ENCODE measurements at places on chromosomes 3 and 15. TPM values are rescaled to one million over a fixed set of nuclear protein-coding genes. Genes with fewer than 3 reads are reported as not detected.

ZNF619 gene
- 3.4 TPM for total RNA-seq

CRABP1 gene
- total RNA-seq = 6.1 TPM

RARB gene
- total RNA-seq = 18.5 TPM

MORC1 gene
- not detected for total RNA-seq

GRCh38 chr3:140207541-140207940 lies 272.6 kb downstream of the CLSTN2 start:
- H3K4me1 ChIP-seq = no peaks in the 10 kb centered on the region
- no peak overlapping the region for H3K4me3 ChIP-seq
- no peak for DNase-seq
- H3K36me3 ChIP-seq = no peaks in the 10 kb centered on the region

- no peaks in the 10 kb centered on the region for H3K4me1 ChIP-seq
- no peak overlapping the region for H3K4me3 ChIP-seq
- H3K27me3 ChIP-seq = no peaks in the 10 kb centered on the region
- DNase-seq = no peak
- H3K27ac ChIP-seq = no peak overlapping the region
These were observed 317.4 kb downstream of the C3orf38 start for GRCh38 chr3:88467191-88467590.

DNA sequence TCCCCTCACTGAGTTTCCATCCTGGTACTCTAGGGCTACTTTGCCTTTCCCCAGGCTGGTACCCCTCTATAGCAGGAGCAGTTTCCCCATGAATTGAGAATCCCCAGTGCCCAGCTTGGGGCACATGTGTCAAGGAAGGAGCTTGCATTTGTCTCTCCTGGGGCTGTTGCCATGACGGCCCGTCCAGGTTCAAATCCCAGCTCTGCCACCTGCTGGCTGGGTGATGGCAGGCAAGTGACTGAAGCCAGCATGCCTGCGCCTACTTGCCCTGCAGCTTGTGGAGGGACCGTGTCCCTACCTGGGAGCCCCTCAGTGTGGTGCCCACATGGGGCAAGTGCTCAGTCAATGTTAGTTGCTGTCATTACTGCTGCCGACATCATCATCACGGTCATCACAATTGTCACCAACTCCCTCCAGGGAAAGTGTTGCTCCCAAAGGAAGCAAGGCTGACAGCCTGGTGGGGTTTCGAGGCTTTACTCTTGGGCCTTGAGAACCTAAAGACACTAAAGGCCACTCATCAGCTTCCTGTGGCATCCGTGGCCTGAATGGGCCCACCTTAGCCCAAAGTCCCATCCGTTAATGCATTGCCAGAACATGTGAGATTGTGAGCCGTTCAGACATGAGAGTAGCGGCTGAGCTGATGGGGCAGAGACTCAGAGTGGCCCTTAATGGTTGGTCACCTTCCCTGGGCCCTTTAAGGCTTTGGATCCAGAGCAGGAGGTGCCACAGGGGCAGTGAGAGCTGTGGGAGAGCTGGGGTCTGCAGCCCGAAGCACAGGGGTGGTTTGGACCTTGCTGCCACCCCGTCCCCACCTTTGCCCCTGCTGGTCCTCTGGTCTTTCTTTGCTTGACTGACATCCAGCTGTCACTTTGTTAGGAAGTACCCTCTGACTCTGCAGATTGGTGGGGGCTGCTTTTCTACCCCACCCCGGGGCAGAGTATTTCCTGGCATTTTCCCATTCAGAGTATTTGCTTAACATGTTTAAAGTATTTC lies 144.4 kb downstream of the DNAJB8 start:
- no peaks in the 10 kb centered on the region for H3K27me3 ChIP-seq
- no peaks in the 10 kb centered on the region for H3K4me1 ChIP-seq
- H3K27ac ChIP-seq = no peak overlapping the region
- DNase-seq = peak; percentile 73
- H3K4me3 ChIP-seq = no peak overlapping the region
- H3K36me3 ChIP-seq = peaks cover 8% of the 10 kb centered on the region

Measured in sigmoid colon (tissue), 7 donors.